Stimulated activated CD4-positive, alpha-beta T cell treated with anti-CD3 and anti-CD28 coated beads, TNF-alpha, amount 100 ng/mL, for 48 hours (primary cell): ENCODE measurements at places on chromosomes 2 and 18.

DNA sequence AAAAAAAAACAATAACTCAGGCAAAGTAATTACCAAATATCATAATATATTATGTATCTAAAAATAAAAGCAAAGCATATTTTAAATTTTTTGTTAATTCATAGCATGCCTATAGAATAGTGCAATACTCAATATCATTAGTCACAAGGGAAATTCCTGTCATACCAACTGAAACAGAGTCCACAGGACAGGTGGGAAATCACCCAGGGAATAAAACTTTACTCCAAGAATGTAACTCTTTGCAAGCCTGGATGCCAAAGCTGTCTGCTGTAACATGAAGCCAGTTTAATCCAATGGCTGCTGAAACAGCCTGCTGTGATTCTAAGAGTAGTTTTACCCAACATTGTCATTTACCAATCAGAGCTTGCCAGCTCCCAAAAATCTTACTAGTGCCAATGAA, 40.0 kb upstream of the SULT1C3 start:
- no peak for DNase-seq

GRCh38 chr2:85865539-85866164, 23.1 kb downstream of the ST3GAL5 start:
- no peak for DNase-seq

DNA sequence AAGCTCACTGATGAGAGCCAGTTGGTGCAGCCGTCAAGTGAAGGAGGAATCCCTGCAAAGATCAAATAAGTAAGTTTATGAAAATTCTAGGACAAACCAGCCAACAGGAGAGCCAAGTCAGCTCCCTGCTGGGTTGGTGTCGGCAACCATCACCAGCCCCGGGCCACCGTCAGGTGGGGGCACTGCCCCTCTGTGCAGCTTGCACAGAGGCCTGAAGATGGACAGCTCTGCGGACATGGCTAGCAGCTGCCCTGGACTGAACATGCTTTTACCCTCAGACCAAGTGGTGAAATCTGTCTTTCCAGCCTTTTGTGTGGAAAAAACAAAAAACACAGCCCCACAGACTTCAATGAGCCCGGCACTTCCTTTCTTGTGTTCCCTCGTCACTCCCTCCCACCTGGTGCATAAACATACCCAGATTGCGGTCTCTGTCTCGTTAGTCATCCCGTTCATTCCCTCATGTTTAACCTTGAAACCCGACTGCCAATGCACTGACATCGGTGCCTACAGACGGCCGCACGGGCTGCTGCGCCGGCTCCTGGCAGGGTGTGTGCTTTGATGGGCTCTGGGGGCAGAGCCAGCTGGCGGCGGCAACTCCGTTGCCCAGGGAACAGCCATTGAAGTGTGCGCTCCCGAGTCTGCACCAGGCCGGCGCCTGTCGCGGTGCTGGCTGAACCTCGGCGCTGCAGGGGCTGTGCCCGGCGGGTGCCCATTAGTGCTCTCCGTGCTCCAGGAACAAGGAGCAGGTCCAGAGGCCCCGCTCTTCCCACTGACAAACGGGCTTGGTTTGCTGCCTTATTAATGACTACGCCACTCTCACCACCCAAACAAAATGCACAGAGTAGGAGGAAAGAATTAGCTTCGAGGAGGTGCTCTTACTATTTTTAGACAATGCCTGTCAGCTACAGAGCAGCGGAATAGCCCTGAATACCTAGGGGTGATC, 95.3 kb downstream of the EIPR1 start:
- no peak for DNase-seq

DNA sequence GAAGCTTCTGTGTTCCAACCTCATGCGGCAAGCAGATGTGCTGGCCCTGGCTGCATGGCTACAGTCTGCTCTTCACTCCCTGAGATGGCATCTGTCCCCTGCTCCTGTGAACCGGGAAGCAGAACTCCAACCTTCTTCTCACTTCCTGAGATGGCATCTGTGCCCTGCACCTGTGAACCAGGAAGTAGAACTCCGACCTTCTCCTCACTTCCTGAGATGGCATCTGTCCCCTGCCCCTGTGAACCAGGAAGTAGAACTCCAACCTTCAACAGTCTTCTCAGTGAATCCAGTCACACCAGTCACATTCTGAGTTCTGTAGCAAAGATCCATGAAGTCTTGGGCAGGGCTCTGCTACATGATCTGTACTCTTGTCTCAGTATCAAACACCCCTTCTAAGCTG, 887.2 kb upstream of the KLHL29 start:
- no peak for DNase-seq

- DNase-seq, result no peak
Observed at GRCh38 chr18:48339692-48340091, 69.5 kb downstream of the ZBTB7C start.

GRCh38 chr2:236617796-236618195, 48.2 kb downstream of the ACKR3 start:
- no peak for DNase-seq

- no peak for DNase-seq
Observed at GRCh38 chr2:128374711-128375413, 56.2 kb upstream of the HS6ST1 start.

DNA sequence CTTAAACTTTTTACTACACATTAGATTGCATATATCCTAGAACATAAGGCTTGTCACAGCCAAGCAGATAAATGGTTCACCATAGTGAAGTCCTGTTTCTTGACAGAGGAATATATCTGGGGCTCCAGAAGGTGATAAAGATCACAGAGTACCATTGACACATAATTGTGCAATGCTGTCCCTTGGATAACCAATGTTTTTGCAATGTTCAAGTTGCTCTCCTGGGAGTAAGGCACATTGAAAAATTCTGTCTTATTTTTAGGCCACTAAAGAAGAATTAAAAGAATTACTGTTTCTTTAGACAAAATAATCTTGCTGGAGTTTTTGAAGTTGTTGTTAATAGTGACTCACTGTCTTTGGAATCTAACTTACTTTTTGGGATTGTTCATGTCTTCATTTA, 1132.8 kb downstream of the LRP1B start:
- no peak for DNase-seq

GRCh38 chr2:229193281-229193680, 77.8 kb downstream of the PID1 start:
- DNase-seq, result no peak

DNA sequence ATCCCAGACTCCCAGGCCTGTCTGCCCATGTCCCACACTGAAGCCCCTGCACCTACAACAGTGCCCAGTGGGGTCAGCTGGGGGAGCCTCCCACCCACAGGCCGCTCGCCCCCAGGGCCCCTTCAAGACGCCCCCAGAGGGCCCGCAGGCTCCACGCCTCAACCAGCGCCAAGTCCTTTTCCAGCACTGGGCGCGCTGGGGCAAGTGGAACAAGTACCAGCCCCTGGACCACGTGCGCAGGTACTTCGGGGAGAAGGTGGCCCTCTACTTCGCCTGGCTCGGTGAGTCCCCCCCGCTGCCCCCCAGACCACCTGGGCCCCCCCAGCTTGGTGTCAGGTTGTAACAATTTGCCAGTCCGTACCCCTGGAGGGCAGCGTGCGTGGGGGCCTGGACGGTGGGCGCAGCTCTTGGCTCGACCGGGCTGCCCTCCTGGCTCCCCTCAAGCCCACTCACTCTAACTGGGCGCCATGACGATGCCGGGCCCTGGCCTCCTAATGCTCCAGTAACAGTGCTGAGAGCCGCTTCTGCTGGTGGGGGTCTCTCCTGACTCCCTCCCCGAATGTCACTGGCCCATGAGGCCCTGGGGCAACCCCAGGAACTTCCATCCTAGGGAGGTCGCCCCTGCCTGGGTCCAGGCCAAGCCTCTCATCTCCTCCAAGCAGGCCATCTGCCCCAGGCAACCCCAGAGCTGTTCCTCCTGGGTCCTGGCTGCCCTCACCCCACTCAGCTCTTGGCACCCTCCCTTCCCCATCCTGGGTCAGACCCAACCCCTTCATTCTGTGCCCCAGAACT, 14.9 kb downstream of the ANO7 start:
- DNase-seq, result no peak

DNA sequence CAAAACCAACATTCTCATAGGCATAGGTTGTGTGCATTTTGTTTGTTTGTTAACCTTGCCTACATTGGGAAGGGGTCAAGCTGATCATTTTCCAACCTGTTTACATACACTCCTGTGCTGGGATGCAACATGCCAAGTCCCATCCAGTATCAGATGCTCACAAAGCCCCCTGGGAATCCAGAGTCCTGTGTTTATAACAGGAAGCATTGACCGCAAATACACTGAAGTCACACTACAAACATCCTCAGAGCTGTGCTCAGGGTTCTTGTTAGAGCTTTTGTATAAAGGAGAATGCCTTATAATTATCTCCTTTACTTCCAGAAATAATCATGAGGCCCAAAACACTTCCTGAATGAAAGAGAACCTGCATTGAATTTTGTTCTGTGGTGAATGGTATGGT, 488.7 kb upstream of the TCF4 start:
- DNase-seq, result no peak

DNA sequence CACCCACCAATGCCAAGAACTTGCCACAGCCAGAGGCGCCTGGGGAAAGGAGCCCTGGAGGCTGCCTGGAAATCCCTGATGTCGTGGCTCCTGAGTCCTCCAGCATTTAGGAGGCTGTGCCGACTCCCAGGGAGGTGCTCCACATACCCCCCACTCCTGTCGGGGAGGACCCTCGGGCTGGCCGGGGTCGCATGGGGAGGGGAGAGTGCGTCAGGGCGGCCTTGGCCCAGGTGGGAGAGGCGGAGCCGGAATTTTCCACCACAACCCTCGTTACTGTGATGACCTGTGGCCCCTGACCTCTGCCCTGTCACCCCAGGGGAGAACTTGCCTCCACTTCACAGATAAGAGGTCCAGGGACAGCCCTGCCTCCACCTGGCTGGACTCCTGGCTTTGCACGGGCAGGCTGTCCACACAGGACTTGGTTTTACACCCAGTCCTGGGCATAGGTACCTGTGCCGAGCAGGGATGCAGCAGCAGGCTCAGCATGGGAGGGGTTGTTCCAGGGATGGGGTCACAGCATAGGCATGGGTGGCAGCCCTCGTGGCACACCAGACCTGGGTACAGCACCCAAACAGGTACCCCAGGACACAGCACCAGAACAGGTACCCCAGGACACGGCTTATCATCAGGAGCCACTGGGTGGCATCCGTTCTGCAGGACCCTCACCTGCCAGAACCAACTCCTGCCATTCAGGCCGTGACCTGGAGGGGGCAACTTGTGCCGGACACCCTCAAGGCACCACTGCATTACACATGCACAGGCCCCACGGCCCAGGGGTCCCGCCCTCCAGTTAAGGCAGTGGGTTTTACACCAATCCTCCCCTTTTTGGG, 12.3 kb upstream of the AGXT start:
- DNase-seq, result no peak

DNA sequence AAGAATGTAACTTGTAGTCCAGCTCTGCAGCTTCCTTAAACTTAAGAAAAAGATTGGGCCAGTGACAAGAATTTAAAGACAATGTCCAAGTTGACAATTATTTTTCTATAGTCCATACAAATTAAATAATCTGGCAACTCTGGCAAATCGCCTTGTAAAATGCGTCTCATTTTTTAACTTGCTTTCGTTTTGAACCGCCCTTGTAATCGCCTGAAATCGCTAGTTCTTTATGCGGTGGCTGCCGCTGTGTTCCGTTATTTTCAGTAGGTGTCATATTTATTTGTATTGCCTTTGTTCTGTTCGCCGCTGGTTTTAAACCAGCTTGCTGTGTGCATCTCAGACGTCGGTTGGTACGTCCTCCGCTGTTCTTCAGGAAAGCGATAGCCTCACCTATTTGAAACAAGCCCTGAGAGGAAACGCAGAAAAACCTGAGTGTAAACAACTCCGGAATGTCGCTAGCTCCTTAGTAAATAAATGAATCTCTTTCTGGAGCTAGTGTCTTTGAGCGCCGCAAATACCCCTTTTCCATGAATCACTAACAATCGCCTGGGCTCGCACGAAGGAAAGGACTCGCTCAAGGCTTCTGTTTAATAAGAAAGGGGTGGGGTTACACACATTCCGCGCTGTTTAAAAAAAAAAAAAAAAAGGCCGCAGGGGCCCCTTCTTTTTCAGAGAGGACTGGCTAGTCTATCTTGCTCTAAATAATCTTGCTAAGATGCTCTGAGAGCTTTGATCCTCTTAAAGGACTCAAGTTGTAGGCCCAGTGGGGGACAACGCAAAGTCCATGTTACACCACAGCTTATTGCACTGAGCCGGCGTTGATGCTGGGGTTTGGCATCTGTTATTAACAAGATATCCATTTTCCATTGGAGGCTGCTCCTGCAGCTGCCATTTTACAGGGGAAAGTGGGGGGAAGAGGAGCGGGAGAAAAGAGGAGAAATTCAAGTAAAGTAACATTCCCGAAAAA, 3.0 kb downstream of the HOXD8 start:
- no peak for DNase-seq

DNA sequence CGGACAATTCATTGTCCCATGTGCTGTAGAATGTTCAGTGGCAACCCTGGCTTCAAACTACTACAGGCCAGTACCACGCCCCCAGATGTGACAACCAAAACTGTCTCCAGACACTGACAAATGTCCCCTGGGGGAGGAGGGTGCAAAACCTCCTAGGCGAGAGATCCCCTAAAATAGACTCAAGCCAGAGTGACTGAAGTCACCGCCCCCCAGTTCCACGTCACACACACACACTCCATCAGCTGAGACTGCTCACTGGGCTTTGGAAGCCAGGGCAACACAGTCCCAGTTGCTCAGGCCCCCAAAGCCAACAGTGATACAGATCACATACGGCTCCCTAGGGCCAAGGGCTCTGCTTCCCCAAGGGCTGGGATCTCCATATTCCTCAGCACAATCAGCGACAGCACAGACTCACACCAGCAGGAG, 19.1 kb downstream of the HDAC4 start:
- DNase-seq, result no peak

DNA sequence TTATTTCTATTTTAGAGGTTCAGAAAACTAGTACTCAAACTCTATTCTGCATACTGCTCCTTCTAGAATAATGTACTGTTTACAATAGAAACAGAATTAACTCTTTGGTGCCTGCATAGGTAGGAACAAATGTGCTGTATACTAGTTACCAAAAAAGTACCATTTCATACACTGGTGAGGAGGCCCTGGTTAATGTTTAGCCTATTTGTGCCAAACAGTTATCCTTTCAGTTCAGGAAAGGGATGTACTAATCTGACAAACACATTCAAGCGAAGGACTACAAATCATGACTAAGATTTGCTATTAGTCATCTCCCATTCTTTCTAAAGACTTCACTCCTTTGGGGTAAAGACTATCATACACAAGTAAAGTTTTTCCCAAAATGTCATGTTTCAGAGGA, 47.4 kb downstream of the EXOC6B start:
- no peak for DNase-seq

- no peak for DNase-seq
Observed at GRCh38 chr2:4762951-4763376, 929.2 kb upstream of the SOX11 start.

GRCh38 chr2:115122701-115123100, 680.3 kb downstream of the DPP10 start:
- DNase-seq, result no peak
